ENCODE measurements at places on chromosomes 6 and 20.

DNA sequence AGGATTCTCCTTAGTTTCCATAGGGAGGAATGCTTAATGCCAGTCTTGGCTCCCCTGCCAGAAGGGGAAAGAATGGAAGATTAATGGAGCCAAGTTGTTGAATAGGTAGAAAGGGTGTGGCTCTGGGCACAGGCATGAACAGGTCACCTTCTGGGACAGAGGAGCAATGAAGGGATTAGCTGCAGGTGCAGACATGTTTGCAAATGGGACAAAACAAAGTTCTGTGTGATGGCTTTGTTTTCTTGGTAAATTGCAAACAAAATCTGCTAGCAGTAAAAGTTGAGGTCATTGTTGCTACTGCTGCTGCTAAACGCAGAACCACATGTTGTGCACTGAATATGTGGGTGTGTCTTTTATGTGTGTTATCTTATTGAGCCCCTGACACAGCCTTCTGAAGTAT, 93.3 kb downstream of the PERP start:
- no peak for DNase-seq

- DNase-seq = peak; percentile 30
Measured at GRCh38 chr6:5997420-5997987, 9.2 kb downstream of the NRN1 start.

DNA sequence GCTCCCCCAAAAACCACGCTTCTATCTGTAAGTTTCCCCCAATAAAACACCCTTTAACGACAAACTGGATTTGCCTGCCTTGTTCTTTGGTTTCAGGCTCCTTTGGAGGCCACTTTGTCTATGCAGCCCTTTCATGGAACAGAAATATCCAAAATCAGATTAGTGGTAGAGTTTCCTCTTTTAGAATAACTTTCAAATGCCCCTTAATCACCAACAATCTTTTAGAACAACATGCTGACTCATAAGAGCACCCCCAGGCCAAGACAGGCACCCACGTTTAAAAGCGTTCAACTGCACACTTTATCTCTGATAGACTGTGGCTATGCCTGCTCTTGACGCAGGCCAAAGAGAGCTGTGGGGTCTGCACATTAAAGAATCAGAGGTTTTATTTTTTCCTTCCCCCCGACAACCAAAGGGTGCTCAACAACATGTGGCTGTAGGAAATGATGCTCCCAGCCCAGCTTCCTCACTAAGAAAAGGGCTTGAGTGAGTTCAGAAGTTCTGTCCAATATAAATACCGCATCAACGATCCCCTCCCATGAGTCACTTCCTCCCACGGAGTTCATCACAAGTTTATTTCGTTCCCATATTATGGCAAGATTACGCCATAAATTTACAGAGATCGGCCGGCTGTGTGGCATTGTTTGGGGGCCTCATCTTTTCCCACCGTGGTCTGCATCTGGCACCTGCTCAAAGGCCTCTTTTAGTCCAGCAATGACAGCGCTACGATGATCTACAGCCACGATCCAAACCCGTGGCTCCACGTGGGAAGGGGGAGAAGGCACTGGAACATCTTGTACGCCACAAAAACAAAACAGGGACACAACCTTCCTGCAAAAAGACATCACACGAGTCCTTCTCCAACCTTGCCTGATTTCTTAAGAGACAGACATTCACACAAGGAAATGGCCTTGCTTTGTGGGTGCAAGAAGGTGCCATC, 88.8 kb upstream of the NFATC2 start:
- DNase-seq = no peak

GRCh38 chr20:40584130-40584809, 104.8 kb downstream of the MAFB start:
- DNase-seq = no peak

- DNase-seq = no peak
Measured at GRCh38 chr6:154447954-154448353, 62.5 kb downstream of the CNKSR3 start.

- DNase-seq = no peak
Measured at GRCh38 chr6:97630604-97631003, 347.6 kb upstream of the MMS22L start.
